ENCODE measurements at places on chromosomes 12 and 14.

DNA sequence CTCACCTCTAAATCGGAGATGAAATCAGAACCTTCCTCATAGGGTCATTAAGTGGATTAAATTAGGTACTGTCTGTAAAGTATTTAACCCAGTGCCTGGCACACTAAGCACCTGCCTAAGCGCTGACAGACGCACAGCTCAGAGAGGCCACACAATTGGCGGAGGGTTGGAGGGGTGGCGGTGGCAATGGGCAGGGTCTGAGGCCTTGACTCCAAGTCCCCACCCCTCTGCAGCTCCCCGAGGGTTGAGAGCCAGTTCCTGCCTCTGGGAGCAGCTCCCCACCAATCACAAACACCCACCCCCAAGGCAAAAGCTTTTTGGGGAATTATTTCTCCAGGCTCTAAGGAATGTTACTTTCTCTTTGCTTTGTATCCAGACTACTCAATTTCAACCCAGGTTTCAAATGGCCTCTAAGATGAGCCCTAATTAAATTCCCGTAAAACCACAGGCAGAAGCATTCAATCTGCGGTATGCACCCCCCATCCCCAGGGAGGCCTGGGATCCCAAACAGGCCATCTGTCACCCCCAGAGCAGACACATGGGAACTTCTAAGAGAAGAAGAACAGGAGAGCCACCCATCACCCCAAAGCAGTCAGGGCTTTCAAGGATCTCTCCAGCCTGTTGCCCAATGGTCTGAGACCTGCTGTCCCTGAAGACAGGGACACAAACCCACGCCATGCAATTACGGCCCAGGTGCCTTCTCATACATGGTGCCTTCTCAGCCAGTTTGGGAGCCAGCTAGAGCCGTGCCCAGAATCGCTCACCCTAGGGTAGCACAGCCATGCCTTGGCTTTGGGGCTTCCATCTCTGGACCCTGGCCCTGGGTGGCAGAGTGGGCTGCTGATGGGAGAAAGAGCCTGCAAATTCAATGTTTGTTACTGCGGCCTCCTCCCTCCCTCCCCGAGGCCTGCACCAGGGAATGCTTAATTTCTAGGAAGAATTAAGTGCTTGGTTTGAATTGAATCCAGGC is 66.1 kb downstream of the CHGA start:
- DNase-seq: no peak

DNA sequence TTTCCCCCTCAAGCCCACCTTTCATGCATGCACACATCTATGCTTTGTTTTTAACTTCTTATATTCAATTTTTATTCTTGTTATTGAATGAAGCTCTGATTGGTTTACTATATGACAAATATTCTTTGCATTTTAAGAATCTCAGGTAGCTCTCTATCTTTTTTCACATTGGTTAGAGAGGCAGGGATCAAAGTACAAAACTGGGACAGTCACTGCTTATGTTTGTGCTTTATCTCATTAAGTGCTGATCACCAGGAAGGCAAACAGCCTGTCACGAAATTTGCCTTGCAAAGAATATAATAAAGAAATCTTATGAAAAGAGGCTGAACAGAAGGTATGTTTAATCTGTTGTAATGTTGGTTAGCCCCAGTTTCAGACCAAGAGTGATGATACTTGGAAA is 29.7 kb upstream of the INSM2 start:
- DNase-seq: no peak

DNA sequence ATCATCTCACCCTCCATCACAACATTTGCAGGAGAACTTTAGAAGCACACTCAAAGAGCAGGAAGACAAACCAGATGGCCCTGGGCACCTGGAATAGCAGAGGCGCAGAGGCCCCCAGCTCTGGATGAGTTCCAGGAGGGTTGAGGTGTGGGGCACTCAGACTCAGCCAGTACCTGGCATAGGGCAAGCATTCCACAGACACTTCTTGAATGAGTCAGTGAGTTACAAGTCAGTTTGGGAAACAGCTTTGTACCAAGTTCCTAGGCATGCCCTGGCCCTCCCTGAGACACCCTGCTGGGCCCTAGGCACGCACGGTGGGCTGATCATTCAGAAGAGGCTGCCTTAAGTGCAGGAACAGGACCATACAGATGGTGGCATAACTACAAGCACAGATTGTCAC is 54.3 kb downstream of the MAP3K9 start:
- DNase-seq: no peak

- DNase-seq: no peak
Measured at GRCh38 chr14:98368916-98369315, 903.1 kb downstream of the BCL11B start.

GRCh38 chr12:78191611-78192010 is 360.9 kb downstream of the NAV3 start:
- no peak for DNase-seq

- DNase-seq: no peak
Measured at GRCh38 chr12:79521576-79521975, 169.2 kb downstream of the PAWR start.

DNA sequence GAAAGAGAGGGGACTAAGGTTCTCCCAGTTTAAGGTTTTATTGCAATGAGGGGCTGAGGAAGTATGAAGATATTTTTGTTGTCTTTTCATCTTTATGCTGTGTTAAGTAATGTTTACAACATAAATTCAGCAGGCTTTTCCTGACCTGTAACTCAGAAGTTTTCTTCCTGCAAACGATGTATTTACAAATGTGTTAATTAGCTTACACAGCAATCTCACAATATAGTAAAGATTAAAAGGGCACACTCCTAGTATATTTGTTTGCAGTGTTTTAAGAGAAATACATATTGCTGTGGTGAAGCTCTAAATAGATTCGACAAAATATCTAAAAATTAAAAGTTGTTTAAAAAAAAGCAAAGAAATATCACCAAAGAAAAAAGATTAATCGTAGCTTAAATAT is 55.7 kb downstream of the OR11H12 start:
- no peak for DNase-seq

DNA sequence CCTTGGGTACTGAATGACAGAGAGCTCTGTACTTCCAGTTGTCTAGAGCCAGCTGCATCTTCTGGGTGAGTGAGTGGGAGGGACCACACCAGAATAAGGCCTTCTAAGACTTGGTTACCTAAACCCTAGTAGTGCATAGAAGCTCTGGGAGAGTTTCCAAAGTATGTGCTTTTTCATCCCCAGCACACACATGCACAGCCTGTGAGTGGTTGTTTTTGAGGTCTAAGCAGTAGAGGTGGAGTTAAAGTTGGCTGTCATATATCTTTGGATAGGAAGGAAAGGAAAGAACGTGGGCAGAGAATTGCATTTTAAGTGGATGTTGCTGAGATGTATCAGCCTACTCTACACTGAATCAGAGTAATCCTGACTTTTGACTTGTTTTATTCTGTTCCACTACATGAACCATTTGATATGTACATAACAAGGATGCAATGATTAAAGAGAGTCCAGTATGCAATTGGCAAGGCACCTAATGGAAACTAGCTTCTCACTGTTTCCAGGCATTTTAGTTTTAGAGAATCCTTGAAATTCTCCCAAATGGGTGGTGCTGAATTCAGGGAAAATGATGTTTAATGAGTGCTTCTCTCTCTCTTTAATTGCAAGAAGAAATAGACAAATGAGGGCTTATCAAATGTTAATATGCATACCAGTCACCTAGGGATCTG is 51.8 kb upstream of the PRICKLE1 start:
- no peak for DNase-seq

DNA sequence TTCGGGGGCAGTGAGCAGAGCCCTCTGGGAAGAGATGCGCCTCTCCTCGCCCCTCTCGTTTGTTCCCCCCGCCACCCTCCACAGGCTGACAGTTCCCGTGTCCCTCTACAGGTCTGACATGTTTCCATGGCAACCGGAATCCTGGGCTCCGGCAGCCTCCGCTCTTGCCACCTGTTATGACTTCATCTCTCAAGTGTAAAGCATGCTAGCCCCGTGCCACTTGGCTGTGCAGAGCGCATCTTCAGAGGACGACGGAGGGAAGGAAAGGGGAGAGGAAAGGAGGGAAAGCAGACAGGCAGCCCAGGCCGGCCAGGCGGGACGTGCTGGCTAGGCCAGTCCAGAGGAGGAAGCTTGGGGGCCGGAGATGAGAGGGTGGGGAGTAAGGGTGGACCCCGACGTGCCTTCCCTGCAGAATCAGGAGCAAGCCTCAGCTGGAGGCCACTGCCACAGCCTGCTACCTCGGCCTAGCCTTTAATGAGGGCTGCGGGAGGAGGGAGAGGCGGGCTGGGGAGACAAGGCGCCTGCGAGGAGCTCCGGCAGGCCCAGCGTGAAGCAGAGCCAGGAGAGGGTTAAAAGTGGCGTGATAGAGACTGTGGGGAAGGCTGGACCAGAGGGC is 214.3 kb downstream of the DPF3 start:
- DNase-seq: no peak

Measured in activated T-helper 1 cell treated with anti-CD3 and anti-CD28 coated beads, Interleukin-2, amount 50 U/mL, for 16 hours (primary cell).